ENCODE measurements at places on chromosomes 3 and 15.

DNA sequence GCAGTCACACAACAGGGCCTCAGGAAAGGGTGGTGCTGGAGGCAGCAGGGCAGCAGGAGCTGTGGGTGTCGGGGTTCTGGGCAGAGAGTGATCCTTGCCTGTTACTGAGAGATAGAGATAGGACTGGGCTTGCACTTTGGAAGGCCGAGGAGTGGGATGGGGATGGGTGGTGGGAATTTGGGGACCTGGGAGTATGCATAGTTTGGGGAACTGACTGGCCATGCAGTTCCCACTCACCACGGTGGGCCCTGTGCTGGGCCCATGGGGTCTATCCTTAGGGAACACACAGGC lies 192.5 kb upstream of the LINGO1 start:
- no peak for DNase-seq

GRCh38 chr3:44892689-44893088 lies 18.3 kb downstream of the TGM4 start:
- DNase-seq: no peak

DNA sequence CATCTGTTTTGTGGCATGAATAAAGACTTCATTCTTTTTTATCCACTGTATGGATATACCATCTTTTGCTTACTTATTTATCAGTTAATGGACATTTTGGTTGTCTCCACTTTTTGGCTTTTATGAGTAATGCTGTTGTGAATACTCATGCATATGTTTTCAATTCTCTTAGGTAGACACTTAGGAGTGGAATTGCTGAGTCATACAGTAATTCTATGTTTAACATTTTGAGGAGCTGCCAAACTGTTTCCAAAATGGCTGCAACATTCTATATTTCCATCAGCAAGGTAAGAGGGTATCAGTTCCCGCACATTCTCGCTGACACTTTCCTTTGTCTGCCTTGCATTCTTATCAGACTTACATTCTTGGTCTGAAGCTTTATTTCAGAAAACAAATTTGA lies 191.1 kb downstream of the WNT5A start:
- no peak for DNase-seq

- DNase-seq: no peak
These were observed 53.2 kb downstream of the CCDC54 start for GRCh38 chr3:107430214-107430995.

- DNase-seq: no peak
These were observed 90.8 kb downstream of the ANP32A start for GRCh38 chr15:68729789-68730411.

DNA sequence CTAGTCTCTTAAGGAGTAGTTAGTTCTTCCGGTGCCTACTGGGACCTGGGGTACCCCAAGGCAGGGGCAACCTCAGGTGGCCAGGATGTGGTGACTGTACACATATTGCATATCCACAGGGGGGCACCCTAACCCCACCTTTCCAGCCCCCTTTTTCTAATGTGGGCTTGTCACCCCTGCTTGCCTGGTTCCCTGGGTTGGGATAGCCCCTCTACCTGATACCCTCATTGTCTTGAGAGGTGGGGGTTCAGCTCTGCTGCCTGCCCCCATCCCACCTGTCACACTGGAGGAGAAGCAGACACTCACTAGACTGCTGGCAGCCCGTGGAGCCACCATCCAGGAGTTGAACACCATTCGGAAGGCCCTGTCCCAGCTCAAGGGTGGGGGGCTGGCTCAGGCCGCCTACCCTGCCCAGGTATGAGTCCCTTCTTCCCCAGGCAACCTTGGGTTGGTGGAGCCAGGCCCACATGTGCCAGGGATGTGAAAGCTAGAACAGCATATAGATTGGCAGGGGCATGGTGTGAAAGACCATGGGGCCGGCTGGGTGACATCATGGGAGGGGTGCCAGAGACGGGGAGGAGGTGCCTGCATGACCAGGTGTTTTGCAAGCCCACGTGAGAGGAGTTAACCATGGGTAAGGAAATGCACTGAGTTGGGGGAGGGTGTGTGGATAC lies 4.0 kb downstream of the GLYCTK start:
- DNase-seq: no peak

- no peak for DNase-seq
These were observed 787.7 kb downstream of the MCTP2 start for GRCh38 chr15:95018888-95019545.

DNA sequence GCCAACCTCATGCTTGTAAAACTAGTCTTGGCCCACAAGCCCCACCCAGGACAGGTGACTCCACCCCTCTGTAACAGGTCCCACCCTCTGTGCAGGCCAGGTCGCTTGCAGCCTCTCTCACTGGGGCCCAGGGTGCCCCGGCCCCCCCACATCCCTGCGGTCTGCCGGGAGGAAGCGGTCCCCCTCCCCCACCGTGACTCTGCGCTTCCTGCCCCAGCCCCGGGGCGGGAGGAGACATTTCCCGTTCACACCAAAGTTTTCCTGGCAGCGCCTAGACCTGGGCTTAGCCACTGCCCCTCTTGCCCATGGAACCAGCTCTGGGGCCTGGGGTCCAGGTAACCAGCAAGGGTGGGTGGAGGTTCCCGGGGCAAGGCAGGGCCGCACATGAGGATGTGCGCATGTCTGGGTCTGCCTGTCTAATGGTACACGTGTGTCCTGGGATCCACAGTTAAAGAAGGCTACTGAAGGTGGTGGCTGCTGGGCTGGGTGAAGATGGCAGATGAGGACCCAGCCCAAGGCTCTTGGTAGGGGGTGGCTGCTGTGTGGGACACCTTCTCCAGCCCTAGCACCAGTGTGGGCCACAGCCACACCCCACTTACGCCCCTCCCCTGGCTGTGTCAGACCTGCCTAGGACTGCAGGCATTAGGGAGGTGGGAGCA lies 8.4 kb downstream of the NBEAL2 start:
- DNase-seq: no peak

DNA sequence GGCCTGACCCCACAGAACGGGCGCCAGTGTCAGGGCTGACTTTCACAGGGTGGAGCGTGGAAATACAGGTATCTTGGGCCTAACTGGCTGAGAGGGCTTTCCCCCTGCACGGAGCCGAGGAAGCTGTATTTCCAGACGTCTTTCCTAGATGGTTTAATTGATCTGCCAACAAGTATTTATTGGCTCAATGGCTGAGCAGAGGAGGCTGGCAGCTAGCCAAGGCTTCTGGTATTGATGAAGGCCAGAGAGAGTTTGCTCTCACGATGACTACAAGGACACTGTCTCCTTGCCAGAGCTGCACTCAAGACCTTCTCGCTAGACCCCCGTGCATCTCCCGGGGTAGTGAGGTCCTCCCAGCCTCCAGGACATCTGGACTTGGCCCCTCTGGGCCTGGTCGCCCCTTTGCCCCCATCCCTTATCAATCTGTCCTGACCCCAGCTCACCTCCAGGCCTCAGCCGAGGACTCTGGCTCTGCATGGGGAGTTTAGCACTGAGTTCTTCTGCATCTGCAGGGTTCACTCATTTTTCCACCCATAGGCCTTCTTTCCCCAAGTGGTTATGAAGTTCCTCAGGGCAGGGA lies 20.6 kb downstream of the SPSB4 start:
- DNase-seq: no peak

DNA sequence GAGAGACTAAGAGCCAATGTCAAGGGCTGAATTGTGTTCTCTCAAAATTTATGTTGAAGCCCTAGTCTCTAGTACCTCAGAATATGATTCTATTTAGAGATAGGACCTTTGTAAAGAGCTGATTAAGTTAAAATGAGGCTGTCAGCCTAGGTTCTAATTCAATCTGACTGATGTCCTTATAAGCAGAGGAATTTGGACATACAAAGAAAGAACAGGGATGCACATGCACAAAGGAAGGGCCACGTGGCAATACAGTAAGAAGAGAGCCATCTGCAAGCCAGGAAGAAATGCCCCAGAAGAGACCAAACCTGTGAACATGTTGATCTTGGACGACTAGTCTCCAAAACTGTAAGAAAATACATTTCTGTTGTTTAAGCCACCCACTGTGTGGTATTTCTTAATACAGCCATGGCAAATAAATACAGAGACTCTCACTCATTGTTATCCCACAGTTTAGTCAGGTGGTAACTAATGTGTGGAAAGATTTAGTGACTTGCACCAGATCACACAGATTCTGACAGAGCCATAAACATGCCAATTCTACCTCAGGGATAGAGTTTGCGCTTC lies 652.2 kb downstream of the NAALADL2 start:
- no peak for DNase-seq

DNA sequence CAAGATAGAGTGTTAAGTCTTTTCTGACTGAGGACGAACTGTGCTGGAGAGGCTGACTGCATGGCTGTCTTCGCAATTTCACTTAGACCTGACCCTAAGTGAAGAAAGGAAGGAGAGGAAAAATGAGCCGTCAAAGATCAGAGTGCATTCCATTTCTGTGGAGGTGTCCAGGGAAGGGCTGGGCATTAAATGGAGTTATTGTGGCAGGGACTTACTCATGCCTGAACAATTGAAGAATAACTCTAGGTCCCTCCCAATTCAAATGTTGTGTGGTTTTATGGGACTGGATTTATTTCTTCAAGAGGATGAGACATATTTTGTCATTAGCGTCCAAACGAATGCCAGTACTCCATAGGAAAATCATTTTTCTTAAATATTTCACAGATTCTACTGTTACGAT lies 187.3 kb upstream of the CFAP20DC start:
- DNase-seq: no peak

- DNase-seq: no peak
These were observed 30.7 kb upstream of the CGNL1 start for GRCh38 chr15:57345584-57345983.

GRCh38 chr3:105385819-105386508 lies 19.3 kb downstream of the ALCAM start:
- DNase-seq: no peak

GRCh38 chr3:45794660-45795059 lies 1.7 kb downstream of the SLC6A20 start:
- DNase-seq: no peak

GRCh38 chr15:80233581-80233980 lies 18.4 kb downstream of the CTXND1 start:
- no peak for DNase-seq

GRCh38 chr15:47813748-47814384 lies 96.6 kb downstream of the SEMA6D start:
- DNase-seq: no peak

DNA sequence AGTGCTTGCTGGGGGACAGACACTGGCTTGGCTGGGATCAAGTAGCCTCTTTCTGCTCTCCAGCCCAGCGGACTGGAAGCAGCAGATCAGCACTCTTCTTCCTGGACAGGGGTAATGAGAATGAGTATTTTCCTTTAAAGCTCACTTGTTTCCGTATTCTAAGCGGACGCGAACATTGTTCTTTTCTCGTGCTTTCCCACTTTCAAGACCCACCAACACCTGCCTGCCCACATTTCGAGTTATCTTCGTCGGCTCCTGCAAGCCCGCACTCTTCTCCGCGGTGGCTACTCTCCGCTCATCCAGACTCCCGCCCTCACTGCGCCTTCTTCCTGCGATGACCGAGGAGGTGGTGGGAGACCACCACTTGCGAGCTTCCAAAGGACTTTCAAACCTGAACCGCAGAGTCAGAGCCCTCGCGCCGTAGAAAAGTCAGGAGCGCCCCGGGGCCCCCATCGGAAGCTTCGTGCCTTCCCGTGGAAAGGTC lies 1.6 kb upstream of the PPM1L start:
- peak; percentile 18 for DNase-seq

DNA sequence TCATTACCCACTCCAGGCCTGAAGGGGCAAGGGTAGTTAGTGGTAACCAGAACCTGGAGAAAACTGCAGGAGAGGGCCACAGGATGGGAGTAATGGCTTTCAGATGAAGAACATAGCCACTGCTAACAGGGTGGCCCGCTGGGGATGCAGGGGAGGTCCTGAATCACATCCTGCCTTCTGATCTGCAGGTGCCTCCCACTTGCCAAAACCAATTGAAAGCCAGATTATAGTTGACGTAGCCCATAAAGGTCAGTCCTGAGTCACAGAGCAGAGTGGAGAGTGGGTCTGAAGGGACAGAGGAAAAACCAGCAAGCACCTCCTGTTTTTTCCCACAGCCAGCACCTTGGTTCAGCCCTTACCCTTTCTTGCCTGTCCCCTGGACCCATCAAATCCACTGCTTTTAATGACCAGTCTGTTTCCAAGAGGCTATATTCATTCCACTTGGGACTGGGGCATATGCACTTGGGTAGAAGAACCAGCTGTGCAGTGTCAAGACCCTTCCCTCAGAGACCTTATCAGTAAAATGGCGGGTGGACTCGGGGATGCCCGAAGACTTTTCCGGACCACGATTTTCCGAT lies 646 bp upstream of the SLC35G2 start:
- DNase-seq: no peak

- no peak for DNase-seq
These were observed 720.2 kb downstream of the MCTP2 start for GRCh38 chr15:94951538-94951937.

- no peak for DNase-seq
These were observed 32.7 kb downstream of the RTP1 start for GRCh38 chr3:187230011-187230410.

GRCh38 chr3:43176666-43177065 lies 70.8 kb upstream of the POMGNT2 start:
- DNase-seq: no peak

- no peak for DNase-seq
These were observed 51.5 kb downstream of the TGFBR2 start for GRCh38 chr3:30657914-30658313.

DNA sequence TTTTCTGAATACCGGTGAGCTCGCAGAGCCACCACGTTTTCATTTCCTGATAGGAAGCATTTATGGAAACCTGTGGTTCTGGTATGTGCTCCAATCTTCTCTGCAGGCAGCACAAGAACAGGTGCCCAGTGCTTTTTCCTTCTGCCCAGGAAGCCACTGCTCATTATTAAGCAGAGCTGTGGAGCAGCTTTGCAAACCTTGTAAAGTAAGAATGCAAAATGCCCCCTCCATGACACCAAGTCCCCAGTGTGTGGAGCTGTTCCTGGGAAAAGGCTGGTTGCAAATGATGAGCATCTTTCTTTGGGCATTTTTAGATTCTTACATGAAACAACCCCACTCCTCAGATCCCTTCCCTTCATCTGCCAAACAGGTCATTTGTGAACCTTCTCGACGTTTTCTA lies 65.7 kb upstream of the MRPL3 start:
- no peak for DNase-seq

DNA sequence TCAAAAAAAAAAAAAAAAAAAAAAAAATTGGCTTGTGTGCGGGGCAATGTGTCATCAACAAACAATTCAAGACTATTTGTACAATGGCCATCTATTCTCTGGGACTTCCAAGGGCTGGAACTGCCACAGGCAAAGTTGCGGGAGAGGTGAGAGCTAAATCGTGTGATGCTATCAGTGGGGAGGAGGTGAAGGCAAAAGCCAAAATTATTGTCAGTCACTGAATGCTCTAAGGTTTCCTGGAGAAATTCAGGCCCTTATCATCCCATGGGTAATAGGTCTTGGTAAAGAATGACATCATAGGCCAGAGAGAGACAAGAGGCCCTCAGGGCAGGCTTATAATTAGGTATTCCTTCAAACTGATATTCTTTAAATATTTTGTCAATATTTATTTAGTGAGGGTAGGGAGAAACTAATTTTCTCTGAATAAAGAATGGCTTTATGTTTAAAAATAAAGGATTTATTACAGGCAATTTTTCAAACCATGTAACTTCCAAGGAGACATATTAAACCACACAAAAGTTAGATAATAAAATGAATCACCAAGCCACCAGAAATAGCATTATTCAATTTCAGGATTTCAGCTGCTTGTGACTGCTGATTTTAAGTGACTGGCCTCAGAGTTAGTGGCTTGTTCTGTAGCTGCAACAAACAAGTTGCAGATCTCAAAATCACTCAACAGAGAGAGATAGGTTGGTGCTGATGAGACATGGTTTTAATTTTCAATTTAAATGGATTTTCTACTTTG lies 226.3 kb upstream of the MRPL3 start:
- DNase-seq: peak; percentile 28
